ENCODE measurements at places on chromosomes 3 and 15.
A peak's percentile ranks its signal among the peaks of the same experiment; 100 is the strongest.

DNA sequence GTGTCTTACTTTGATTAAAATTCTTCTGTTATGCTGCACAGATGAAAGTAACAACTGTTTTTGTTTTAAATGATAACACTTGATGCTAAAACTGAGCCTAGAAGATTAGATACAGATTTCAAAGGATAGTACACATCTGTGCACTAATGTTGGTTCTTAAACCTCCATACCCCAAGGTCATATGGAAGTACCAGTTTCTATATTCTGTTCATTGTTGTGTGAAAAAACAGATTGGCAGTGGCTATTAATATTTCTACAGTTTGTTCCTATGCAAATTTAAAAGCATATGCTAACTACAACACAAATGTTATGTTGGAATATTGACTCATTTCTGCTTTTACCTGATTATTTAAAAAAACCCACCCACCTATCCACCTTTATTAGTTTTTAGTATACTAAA, 32.0 kb upstream of the GBE1 start:
- no peak for DNase-seq

GRCh38 chr3:58532794-58533220, 4.2 kb downstream of the ACOX2 start:
- DNase-seq, result peak; percentile 75

DNA sequence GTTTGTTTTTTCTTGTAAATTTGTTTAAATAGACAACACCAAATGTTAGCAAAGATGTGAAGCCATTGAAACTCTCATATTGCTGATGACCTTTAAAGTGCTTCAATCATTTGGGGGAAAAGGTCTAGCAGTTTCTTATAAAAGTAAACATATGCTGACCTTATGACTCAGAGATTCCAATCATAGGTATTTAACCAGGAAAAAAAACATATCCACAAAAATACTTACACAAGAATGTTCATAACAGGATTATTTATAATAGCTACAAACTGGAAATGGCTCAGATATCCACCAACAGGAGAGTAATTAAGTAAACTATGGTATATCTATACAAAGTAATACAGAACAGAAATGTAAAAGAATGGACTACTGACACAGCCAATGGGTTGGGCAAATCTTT, 27.1 kb upstream of the RORA start:
- no peak for DNase-seq

- peak; percentile 52 for DNase-seq
These were observed 9.1 kb upstream of the SKIC8 start for GRCh38 chr15:78308422-78309032.

DNA sequence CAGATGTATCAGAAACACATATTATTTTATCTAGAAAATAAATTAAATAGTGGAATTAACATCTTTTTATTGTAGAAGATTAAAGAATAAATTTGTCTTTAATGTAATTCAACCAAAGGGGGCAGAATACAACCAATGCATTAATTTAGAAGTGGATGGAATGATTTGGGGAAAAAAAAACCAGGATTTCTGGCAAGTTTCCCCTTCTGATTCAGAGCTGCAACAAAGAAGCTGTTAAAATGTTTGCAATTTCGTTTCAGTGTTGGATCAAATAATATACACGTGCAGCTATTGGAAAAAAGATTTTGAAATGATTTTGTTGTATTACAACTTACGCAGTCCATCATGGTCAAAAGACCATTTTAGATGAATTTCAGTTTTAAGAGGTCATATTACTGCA, 71.6 kb upstream of the ZNF280D start:
- no peak for DNase-seq
